ENCODE measurements at places on chromosomes 5 and 9.
A peak's percentile ranks its signal among the peaks of the same experiment; 100 is the strongest.

- DNase-seq, result no peak
Observed at GRCh38 chr5:44663991-44664710, 144.6 kb upstream of the MRPS30 start.

GRCh38 chr5:154273028-154273617, 82.6 kb downstream of the GALNT10 start:
- peak; percentile 91 for DNase-seq

DNA sequence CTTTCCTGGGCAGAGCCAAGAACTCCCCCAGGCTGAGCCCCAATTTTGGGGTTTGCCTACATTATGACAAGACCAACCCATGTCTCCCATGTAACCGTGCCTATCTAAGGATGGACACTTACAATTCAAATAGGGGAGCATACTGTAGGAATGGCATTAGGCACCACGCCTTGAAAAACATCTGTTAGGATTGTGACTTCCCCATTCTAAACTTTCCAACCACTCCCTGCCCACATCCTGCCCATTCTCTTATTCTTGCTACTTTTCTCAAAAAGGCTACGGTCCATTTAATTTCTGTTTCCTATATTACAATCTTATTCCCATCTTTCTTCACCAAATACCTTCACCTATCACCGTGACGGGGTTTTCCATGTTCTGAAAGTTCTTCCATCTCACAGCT, 99.2 kb downstream of the LPAR1 start:
- no peak for DNase-seq

GRCh38 chr9:94287877-94288513, 28.9 kb downstream of the ZNF169 start:
- no peak for DNase-seq

GRCh38 chr5:180832638-180833068, 28.4 kb downstream of the ZFP62 start:
- no peak for DNase-seq

GRCh38 chr9:130200038-130200849, 28.0 kb downstream of the NCS1 start:
- DNase-seq, result no peak

GRCh38 chr5:122183098-122183787, 53.9 kb downstream of the ZNF474 start:
- peak; percentile 79 for DNase-seq

GRCh38 chr5:97194366-97194765, 11.3 kb upstream of the RIOK2 start:
- no peak for DNase-seq

GRCh38 chr9:106707291-106707690, 155.7 kb upstream of the ZNF462 start:
- DNase-seq, result peak; percentile 5

DNA sequence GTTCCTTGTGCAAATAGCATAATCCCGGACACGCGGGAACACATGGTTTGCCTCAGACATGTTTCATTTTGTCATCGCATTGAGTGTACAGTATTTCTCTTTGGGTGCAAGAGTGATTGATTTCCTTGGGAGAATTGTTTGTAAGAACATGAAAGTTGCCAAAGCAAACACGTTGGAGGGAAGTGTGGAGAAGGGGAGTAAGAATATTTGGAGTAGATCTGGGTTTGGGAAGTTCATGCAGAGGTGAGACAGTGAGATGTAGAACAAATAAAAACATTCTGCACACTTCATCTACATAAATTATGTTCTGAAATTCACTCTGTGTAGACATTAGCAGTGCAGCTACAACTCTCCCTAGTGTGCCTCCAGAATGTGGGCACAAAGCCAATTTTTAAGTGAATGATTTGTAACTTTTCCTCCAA, 24.0 kb downstream of the FOXD1 start:
- DNase-seq, result peak; percentile 49

DNA sequence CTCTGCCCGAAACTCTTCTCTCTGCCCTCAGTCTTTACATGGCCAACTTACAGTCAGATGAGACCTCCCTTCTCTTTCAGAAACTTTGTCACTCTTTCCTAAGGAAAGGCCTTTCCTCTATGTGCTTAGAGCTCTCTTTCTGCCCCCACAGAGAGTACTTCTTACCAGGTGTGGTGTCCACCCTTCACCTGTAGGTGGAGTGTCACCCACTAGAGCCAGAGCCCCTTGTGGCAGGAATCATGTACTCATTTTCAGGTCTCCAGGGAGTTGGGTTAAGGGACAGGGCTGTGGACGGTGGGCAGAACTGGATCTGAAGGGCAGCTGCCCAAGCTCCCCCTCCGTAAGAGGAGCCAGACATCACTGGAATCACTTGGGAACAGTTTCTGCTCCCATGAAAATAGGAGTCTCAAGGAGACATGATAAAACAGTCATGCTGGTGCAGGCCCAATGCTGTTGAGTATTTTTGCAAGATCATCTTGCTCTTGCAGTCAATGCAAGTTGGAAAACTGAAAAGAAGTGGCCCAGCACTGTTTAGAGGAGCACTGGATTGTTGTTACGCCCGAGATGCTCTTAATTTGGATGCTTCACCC, 436.7 kb downstream of the ZSWIM6 start:
- peak; percentile 16 for DNase-seq

- DNase-seq, result no peak
Observed at GRCh38 chr9:80791836-80792235, 897.5 kb downstream of the TLE1 start.

GRCh38 chr9:121837113-121837961, 185.9 kb downstream of the DAB2IP start:
- peak; percentile 66 for DNase-seq

DNA sequence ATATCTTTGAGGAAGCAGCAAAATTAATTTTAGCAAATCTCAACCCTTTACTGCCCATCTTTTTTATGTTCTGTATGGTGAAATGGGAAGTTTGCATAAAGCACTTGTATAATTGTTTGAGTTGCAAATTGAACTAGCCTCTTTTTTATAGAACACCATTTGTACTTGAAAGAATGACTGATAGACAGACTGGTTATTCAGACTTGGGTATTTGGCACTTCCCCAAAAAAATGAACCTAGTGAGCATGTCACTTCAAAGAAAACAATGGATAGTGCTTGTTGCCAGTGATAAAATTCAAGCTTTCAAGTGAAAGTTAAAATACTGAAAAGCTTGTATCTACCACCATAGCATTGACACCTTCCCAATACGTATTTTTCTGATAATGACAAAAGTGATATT, 115.8 kb downstream of the ERCC6L2 start:
- no peak for DNase-seq

DNA sequence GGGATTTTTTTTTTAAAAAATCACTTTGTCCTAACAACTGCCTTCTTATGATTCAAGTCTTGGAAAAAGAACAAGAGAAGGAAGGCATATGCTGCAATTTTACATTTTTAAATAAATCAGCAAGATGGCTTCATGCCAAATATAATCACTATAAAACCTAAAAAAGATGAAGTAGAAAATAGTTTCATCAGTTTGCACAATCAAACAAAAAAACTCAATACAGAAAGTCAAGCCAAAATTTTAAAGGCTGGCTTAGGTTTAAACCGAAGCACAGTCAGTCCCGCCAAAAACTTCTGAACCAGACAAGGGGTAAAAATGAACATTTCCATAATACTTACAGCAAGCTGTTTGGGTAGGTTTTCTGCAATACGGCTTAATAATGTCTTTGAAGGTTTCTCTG, 57.3 kb downstream of the ZFR start:
- no peak for DNase-seq

DNA sequence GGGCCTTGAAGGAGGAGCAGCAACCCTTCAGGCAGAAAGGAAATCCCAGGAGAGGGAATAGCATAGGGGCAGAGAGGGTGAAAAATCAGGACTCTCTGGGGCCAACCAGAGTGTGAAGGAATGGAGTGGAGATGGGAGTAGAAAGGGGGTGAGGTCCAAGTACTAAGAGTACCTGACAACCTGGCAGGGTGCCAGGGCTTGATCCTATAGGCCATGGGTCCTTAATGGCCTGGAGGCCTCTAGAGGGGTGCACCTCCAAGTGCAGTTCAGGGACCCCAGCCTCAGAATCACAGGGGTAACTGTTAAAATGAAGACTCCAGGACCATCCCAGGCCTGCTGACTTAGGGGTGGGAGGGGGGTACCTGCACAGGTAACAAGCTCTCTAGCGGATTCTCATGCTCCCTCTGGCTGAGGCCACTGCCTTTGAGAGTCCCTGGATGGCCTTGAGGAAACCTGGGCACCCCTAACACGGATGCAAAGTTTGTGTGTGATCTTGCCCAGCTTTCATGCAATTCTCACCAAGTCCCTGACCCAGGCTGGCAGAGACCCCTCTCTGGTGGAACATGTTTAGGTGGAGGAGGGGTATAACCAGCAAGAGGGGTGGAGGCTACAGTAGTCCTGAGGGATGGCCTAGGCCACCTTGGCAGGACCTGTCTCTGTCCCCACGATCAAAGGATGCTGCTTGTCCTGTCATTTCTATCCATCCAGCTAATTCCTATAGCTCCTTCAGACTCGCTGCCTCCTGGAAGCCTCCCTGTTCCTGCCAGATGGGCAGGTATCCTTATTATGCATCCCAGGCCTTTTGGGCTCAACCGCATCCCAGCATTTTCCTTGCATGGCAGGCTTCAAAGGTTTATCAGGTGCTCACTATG, 17.6 kb upstream of the CSF1R start:
- DNase-seq, result no peak

DNA sequence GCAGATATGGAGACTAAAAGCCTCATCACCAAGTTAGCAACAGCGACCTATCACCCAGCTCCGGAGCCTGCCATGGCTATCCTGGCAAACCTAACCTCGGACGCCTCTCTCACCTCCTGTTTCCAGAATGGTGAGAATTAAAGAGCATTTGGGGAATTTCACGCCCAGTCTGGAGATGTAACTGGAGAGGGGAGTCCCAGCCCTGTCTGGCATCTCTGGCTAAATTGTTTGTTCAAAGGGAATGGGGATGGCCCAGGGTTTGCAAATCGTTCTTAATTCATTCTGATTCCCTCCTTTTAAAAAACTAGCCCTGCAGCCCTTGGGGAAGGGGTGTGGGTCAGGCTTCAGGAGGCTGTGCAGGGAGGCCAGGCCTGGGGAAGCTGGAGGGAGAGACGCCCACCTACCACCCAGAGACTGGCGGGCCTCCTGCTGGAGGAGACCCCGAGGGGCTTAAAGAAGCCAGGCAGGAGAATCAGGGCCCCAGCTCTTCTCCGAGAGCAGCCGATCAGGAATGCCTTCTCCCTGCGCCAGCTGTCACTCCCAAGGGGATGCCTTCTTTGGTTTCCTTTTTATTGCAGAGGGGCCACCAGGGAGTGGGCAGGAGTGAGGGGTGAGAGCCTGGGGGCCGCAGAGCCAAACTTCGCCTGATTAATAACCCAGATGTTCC, 964 bp upstream of the COL5A1 start:
- no peak for DNase-seq

DNA sequence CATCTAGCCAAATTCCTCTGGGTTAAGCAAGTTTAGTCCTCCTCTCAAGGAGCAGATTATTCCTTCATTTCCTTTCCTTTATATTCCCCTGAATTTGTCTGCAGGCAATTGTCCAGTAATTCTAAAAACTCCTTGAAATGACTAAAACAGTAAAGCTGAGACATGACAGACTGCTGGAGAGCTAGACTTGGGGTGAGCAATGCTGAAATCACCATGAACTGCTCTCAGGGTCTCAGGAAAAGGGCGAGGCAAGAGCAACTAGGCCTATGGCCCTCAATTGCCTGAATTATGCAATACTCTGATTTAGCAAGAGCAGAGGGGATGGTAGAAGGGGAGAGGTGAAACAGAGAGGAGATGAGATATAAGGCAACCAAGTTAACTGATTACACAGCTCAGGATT, 172.9 kb upstream of the NREP start:
- DNase-seq, result peak; percentile 74

- DNase-seq, result peak; percentile 75
Observed at GRCh38 chr5:10599862-10600284, 36.0 kb downstream of the ANKRD33B start.

DNA sequence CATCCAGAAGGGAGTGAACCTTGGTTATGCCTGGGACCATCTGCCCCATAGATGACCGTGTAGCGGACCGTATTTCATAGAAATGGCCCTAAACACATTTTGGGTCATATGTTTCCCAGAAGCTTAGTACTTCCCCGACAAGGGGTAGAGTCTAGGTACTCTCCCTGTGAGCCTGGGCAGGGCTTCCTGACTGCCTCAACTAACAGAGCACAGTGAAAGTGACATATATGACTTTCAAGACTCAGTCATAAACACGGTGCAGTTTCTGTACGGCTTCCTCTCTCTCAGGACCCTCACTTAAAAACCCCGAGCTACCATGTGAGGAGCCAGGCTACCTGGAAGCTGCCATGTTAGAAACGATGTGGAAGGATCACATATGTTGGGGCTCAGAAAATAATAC, 20.9 kb downstream of the C9orf57 start:
- no peak for DNase-seq

DNA sequence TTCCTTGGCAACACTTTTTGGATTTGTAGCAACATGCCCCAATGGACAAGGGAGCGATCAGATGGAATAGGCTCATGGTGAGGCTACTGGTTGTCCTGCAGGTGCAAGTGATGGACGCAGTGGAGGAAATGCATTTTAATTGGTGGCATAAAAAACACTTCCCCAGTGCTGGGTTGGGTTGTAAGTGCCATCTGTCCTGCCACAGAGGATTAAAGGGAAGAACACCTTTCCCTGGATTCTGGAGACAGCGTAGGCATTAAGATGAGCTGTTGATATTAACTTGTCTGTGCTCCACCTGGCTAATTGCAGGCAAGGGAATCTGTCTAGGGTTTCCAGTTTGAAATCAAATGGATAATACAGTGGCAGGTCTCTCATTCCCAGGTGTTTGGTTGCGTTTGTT, 173.4 kb downstream of the ZNF462 start:
- DNase-seq, result no peak

DNA sequence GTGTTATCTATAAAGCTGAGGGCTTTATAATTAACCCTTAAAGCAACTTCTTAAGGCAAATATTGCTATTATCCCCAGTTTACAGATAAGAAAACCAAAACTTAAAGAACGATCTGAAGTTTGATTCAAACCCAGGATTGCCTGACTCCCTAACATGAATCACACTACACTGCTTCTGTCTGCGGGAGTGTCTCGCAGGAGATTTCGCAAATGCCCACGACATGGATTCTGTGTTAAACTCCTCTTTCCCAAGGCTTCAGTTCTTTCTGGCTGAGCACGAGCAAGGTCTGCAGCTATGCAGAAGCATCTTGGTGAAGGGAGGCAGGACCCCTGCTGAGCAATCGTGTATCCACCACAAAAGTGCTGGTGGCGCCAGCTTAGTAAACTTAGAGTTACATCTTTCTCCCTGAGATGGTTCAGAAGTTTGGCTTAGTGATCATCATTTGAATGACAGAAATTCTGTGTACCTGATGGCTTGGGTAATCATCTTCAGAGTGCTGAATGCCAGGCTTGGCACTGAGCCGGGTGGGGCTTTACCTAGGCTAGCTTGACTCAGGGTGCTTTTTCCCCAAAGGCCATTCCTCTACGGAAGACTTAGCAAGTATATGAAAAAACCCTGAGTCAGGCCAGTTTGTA, 81.4 kb upstream of the PIK3R1 start:
- peak; percentile 32 for DNase-seq

DNA sequence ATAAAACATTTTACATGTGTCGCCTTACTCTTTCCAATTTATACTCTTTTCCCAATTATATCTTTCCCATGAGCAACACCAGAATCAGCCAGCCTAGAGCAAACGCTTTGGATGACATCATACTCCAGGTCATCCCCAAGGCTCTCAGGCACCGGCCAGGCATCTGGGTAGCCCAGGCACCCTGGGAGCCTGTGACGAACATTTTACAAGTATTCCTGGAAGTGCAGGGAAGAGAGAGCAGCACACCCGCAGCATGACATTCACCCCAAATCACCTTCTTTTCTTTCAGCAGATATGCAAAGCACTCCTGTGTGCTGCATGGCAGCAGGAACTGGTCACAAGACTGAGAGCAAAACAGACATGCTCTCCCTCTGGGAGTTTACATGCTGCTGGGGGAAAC, 75.7 kb upstream of the SMIM23 start:
- DNase-seq, result peak; percentile 56

- DNase-seq, result no peak
Observed at GRCh38 chr9:127741831-127742434, 6.8 kb upstream of the TOR2A start.

Data from choroid plexus epithelial cell (primary cell).